ENCODE measurements at places on chromosomes 2 and 18. TPM values are rescaled to one million over a fixed set of nuclear protein-coding genes. Genes with fewer than 3 reads are reported as not detected.

- no peak for DNase-seq
Measured at GRCh38 chr2:75558786-75559679, 1.7 kb downstream of the EVA1A start.

The RFTN2 gene
- total RNA-seq, result not detected

The TUBA4A gene
- total RNA-seq, result 32.6 TPM

The WDCP gene
- 24.3 TPM for total RNA-seq

DNA sequence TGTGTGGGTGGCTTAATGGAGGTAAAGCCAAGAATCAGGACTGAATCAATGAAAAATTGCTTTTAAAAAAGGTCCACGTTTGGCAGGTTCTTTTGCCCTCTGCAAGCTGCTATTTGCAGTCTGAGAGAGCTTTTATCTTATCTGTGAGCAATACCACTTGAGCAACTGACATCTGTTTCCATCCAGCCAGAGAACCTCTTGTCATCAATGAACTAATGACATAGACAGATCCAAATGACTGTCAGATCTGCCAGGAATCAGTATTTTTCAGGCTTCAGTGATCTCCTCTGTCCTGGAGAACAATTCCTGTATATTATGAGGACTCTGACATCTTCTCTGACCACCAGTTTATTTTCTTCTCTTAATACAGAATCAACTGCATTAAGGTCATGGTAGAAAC lies 608.1 kb downstream of the LRP1B start:
- DNase-seq, result no peak

The CD8B gene
- not detected for total RNA-seq

The STPG4 gene
- not detected for total RNA-seq

The LRPPRC gene
- 62.9 TPM for total RNA-seq

DNA sequence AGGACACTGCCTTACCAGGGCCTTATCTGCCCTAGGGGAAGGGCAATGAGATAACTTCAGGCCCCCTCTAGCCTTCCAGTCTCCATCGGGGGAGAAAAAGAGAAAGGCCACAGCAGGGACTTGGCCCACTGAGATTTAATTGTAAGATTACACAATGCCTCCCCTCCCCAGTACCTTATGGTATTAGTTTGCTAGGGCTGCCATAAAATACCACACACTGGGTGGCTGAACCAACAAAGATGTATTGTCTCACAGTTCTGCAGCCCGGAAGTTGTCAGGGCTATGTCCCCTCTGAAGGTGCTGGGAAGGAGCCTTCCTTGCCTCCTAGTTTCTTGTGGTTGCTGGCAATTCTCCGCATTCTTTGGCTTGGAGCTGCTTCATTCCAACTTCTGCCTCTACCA lies 34.8 kb upstream of the SPATA3 start:
- DNase-seq, result no peak
